ENCODE measurements at places on chromosomes 1 and 21.
A peak's percentile ranks its signal among the peaks of the same experiment; 100 is the strongest.

DNA sequence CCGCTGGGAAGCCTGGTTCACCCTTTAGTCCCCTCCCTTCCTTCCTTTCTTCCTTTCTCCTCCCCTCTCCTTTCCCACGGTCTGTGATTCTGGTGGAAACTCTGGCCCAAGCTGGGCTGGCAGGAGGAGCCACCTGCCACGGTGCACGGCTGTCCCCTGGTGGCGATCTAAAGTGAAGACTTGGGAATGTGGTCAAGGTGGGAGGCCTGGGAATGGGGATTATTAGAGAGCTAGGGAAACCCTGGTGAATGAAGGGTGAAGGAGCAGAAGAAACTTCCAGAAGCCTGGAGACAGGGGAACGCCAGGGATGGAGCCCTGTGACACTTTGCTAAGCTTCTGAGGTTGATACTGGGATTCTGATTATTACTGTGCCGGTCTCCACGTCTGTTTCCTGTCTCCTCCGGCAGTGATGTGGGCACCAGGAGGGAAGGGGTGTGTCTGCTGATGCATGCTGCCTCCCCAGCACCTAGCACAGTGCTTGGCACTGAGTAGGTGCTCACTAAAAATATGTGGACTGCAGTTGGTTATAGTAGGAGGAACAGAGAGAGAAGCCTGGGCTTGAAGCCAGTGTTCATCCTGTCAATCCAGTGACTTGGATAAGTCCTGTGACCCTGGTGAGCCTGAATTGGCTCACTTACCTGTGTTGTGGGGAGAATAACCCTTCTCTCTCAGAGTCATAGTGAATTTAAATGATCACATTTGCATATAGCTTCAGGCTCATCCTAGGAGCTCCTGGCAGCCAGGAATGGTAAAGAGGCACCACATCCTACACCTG, 71.2 kb upstream of the NBPF3 start:
- DNase-seq, result no peak

DNA sequence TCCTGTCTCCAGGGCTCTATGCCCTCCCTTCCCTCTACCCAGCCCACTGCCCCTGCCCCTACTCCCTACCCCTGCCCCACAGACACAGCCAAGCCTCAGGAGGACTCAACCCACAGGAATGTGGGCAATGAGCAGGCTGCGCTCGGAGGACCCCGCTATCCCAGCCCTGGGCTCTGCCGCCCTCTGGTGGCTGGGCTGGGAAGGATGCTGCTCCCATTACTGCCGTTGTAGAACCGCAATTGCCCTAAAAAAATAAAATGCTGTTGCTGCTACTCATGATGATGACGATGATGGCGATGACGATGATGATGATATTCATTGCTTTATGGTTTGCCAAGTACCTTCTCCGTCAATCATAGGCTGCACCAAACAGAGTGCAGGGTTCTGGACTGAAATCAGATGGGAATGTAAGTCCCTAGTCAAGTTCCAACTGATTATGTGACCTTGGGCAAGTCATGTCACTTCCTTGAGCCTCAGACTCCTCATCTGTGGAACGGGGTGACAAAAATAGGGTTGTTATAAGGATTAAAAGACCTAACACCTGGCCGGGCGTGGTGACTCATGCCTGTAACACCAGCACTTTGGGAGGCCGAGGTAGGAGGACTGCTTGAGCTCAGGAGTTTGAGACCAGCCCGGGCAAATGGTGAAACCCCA, 24.6 kb downstream of the ARHGEF19 start:
- no peak for DNase-seq

DNA sequence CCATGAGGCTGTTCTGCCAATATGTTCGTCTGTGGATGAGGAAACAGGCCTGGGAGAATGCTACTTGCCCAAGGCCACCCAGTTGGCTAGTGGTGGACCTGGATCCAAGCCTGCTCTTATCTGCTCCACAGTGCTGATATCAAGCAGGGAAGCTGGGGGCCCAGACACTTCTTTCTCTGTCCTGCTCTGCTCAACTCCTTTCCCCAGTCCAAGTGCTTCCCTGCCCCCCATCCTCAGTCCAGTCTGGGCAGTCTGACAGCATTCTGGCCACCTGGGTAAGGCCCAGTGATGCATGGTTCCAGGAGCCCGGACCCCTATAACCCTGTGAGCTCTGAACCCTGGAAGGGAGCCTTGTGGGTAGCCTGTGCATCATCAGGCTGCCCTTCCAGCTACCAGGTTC, 4.2 kb upstream of the PAQR7 start:
- DNase-seq, result no peak

DNA sequence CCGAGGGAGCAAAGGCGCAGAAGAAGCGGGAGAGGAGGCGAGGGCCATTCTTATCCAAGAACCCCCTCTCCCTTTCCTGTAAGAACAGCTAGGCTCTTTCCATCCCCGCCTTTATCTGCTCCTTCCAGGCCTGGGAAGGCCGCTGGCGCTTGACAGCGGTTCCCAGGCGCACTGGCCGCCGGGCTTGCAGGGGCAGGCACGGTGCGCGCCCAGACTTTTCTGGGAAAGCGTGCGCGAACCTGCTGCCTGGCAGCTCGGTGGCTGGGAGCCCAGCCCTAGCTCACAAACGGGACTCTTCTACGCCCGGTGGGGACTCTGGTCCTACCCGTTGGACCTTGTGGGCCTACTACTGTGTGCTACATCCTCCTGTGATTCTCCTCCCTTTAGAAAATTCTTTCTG, 8.8 kb upstream of the IFNLR1 start:
- no peak for DNase-seq

DNA sequence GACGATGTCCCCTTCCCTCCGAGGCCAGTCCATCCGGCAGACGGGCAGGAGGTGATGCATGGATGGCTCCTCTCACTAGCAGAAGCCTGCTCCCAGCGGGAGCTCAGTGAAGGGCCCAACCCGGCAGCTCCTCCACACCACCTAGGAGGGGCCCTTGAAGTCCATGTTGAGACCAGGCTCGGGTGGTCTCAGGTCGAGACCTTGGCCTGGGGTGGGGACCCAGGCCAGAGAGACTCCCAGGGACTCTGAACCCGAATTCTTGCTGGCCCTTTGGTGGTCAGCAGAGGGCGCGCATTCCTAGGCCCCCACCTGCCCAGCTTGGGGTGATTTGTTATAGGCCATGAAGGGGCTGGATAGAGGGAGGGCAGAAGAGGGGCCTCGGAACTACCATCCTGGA, 642 bp upstream of the NT5C1A start:
- DNase-seq, result peak; percentile 65

GRCh38 chr1:32242341-32242851, 4.6 kb upstream of the FAM167B start:
- no peak for DNase-seq

GRCh38 chr1:225121095-225121494, 191.6 kb downstream of the DNAH14 start:
- no peak for DNase-seq

All from chondrocyte (in vitro differentiated cells).